ENCODE measurements at places on chromosomes 3 and 15.

GRCh38 chr3:197599089-197599765, 43.5 kb upstream of the BDH1 start:
- DNase-seq: peak; percentile 65

- DNase-seq: no peak
Observed at GRCh38 chr15:60801395-60801794, 322.5 kb upstream of the ICE2 start.

DNA sequence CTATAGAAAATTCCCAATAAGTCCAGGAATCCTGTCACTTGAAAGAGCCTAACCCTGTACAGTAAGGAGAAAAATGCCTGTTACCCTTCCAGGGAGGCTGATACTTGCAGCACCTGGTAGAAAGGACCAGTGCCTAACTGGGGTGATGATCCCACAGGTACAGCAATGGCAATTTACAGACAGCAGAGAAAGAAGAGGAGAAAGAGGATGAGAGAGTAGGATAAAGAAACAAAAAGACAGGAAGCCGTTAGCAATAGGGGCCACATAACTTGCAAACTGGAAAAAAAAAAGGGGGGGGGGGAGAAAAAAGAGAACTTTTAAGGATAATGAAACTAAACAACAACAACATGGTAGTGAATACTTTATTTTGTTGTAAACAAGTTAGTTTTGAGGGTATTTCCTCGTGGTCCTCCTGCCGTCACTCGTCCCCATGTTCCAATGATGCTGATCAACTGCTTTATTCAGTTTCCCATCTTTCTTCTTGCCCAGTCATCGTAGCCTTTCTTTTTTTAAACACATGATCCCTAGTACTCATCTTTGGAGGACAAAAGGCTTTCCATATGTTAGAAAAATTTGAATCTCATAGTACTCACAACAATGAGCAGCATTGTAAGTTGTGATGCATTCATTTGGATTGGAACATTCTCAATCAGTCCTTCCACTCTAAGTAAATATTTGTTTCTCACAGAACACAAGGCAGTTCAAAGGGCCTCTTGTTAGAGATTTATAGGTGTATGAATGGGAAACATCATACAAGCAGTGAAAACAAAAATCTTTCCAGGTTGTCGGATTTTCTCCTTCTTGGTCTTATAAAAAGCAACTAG, 8.6 kb downstream of the TM4SF1 start:
- DNase-seq: no peak

DNA sequence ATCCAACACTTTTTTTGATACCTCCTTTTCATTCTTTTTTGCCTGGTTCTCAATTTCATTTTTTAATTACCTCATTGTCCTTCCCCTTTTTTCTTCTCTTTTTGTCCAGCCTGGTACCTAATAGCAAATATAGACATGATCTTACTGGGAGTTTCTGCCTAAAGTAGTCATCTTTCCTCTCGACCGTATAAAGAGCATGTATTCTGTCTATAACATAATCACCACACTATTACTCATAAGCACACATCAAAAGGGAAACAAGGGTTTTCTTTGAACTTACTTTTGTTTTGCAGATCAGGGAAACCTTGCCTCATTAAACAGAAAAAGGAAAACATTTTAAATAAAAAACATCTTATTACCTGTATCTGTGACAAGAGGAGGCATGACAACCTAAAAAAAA, 33.0 kb downstream of the FAM98B start:
- DNase-seq: no peak

DNA sequence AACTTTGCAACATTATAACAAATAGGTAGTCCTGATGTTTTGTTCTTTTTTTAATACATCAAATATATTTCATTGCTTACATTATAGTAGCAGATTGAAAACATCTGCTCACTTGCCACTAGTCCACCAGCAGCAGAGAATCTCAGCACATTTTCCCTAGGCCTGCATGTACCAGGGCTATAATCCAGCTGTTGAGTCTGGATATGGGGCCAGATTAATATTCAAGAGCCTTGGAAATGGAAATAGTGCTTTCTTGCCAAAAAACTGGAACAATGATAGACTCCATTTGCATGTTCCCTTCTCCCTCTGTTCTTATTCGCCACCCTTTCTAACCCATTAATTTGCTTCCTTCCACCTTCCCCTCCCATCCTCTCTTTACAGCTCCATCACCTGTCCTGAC, 288.0 kb downstream of the EPHA3 start:
- no peak for DNase-seq

GRCh38 chr15:74461847-74462511, 1.0 kb upstream of the UBL7 start:
- DNase-seq: no peak

All from effector memory CD4-positive, alpha-beta T cell (primary cell).